NCI-H1092 treated with DMSO at 0.1 percent for 48 hours (cell line): ENCODE measurements at places on chromosomes 3 and 15.

DNA sequence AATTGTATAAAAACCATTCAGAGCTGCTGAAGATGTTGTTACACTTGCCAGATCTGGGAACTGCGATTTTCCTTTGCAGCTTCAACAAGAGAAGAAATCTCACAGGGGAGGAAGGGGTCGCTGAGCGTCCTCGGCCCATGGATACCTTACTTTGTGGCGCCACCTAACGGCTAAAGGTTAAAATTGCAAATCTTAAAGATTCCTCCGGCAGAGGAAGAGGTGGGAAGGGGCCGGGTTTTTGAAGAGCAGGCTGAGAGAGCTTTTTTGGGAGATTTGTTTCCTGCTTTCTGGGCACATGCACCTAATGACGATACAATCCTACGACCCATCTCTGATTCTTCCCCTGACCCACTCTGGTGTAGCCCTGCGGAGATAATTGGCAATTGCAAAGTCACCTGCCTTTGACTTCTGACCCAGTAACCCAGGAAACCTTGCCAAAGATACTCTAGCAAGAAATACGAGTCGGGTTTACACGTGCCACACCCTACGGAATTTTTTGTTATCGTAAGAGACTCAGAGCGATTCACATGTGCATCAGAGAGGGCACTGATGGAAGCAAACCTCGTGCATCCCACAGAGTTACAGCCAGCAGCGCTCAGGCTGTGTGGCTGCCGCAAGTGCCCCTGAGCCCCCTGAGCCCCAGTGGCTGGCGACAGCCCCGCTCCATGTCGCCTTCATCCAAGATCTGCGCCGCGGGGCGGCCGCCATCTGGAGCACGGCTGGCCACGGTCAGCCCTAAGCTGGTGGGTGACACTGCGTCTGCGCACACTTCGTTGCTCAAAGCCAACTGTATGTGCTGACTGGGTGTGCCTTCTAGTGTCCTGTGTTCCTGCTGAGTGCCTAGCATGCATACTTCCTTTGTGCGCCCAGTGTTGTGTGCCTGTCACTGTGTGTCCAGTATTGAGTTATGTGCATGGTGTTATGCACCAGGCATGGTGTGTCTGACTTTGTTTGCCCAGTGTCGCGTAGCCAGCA lies 55.2 kb upstream of the CHRNA7 start:
- DNase-seq: peak; percentile 49

DNA sequence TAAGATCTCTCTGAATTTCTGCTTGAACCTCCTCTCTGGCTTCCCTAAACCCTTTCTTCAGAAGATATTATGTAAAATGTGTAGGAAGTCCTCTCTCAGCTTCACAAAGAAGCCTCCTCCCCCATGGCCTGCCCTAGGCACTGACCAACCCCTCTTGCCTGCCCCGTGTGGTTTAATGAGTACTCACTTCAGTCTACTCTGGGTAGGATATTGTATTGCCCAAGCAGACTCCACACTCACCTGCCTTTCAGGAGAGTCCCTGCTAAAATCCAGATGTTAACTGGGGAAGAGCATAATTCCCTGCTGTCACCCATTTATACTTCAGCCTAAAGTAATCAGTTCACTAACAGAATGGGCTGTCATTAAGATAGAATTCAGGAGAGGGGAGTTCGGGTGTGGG lies 2.6 kb upstream of the AGBL1 start:
- no peak for DNase-seq

- DNase-seq: no peak
Measured at GRCh38 chr3:190318666-190319065, 3.6 kb downstream of the CLDN1 start.

- DNase-seq: no peak
Measured at GRCh38 chr3:110815008-110815583, 256.5 kb upstream of the NECTIN3 start.

DNA sequence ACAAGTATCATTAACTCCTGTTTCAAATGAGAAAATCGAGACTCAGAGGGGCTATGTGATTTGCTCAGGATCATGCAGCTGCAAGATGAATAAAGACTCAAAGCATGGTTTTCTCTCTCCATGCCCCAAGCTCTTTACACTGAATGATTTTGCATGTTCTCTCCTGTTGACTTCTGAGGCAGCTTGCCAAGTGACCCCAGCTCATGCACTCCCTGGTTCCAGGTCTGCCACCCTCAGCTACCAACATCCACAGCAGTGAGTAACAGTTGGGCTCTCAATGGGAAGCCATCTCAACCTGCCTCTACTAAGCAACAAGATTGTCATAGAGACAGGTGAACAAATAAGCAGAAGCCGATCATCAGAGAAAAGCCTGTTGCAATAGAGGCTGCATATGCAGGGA lies 116.9 kb upstream of the GADL1 start:
- peak; percentile 79 for DNase-seq

- peak; percentile 88 for DNase-seq
Measured at GRCh38 chr3:16482770-16483531, 30.5 kb downstream of the RFTN1 start.

GRCh38 chr3:126474498-126475412 lies 936 bp downstream of the ZXDC start:
- DNase-seq: peak; percentile 23

GRCh38 chr3:107846279-107846852 lies 244.5 kb downstream of the CD47 start:
- no peak for DNase-seq

GRCh38 chr15:70096215-70097062 lies 1.3 kb downstream of the TLE3 start:
- DNase-seq: peak; percentile 18

DNA sequence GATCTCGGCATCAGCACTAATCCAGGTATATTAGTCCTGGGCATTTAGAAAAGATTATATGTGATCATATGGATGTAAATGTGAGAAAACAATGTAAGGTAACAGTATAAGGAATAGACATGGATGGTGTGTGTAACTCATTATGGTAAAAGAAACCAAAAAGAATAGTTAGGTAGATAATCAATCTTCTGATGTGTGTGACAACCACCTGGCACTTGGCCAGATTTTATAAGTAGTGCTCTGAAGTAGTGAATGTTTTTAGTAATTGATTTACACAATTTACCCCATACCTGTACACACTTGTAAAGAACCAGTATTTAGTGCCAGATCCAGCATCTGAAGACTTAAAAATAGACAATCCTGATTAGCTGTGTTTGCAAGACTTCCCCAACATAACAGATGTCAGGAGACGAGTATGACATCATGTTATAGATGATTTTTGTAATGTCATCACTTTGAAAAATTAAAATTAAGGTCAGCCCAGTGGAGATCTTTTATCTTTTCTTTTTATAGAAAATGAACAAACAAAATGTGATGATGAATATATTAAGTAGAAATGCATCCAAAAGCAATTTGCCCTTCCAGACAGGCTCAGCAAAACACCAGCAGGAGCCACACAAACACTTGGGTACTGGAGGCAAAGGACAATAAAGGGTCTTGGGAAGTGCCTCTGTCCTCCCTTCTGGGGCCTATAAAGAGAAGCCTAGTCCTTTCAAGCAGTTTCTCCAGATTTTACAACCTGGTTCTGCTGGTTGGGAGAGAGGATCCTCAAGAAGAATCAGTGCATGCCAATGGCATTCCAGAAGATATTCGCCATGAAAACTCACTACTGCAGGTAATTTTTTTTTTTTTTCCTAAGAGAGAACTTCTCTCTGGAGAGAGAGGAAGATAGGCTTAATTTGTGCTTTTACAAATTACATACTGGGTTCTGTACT lies 140.7 kb downstream of the MECOM start:
- no peak for DNase-seq

DNA sequence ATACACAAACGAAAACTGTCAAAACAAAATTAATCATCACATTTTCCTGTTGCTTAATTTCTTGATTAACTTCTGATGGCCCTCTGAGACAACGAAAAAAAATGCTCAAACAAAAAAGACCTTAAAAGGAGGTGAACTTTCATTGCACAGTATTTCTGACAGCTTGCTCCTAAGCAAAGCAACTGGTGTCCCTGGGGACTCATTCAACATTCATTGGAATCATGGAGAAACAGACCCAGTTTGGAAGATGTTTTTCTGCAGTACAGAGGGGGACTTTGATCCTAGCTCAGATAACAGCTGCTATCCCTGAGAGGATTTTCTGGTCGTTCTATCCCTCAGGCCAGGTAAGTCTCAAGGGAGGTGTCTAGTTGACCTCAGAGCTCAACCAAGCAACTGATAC lies 378.7 kb upstream of the ATP11B start:
- no peak for DNase-seq

DNA sequence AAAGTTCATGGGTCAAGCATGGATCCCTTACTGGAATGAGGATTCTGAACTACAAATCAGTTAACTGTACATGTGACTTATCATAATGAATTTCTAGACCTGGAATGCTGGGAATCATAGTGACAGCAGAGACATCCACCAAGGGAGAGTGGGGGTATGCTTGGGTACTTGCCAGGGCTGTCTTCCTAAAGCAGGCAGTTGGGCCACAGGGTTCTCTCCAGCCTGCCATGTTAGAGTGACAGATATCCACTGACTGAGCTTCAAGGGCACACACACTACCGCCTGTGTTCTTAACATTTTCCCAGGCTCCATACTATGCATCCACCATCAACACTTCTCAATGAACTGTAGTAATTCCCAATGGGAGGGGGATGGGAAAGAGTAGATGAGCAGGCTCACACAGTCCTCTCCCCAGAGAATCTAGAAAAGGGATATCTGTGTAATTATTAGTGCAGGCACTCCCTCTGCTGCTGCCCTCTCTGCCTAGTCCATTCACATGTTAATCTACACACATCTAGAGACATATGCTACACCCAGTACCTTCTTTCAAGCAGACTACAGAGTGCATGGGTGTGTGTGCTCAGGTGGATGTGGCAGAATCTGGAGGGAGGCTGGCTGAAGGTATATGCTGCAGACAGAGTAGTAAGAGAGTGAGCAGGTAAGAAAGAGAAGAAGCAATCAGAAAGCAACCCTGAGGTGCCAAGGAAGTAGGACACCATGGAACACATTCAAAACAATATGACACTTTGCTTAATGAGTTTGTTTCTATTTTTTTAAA lies 3.7 kb downstream of the FSTL1 start:
- DNase-seq: no peak
